ENCODE measurements at places on chromosomes 5 and 9.

- no peak for DNase-seq
These were observed 262.9 kb upstream of the PTPRD start for GRCh38 chr9:10875752-10876151.

DNA sequence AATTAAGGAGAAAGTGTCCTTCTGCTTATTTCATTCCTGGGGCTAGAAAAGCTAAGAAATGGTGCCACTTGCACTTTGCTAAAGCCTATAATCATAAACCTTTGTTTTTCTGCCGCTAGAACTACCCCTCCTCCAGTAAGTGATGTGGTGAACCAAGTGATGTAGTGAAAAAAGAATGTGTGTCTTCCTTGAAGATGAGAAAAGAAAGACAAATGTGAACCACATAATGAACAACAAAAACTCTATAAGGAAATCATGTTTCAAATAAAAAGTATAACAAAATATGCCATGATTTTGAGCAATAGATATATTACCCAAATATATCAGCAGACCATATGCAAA is 179.0 kb upstream of the SGCD start:
- DNase-seq, result no peak

DNA sequence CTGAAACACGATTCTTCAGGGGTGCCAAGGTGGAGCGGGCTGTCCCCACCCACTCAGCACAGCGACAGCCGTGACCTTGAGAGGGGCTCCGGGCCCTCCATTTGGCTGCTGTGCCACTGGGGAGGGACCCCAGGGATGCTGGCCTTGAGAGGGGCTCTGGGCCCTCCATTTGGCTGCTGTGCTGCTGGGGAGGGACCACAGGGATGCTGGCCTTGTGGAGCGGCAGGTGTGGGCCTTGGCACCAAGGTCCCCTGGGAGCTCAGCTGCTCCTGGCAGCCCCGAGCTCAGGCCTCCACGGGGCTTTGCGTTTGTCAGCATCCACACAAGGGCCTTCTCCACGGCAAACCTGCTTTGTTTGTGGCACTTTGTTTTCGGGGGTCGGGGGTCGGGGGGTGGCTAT is 137.6 kb upstream of the LPCAT1 start:
- DNase-seq, result no peak

DNA sequence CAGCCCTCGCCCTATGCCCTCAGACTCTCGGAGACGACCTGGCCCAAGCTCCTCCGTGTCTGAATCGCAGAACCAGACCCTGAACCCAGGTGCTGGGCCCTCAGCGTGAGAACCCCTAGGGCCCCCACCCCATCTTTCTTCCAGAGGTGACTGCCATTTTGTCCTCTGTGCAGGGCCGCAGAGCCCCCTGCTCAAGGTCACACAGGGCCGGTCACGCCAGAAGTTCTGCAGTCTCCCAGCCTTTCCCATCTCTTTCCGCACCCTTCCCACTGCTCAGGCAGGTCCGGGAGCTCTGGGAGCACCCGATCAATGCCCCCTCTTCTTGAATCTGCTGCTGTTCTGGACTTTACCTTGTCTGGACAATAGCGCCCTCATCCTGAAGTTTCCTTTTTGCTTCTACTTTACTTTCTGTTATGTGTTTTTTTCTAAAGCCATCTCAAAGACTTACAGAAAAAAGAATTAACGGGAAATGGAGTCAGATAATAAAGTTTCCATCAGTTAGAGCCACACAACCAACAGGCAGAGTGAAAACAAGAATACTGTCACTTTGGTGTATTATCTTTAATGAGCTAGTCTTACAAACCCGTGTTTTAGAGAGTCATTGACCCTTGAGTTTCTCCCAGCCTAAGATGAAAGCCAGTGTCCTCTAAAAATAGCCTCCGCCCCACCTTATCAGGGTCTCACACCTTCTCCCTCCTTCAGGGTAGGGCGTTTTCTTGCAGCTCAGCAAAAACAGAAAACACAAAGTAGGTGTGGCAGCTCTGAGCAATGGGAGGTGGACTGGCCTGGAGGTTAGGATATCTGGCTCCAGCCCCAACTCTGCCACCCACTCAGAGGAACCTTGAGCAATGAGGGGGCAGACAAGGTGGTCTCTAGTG is 1.8 kb downstream of the TMOD1 start:
- DNase-seq, result no peak

DNA sequence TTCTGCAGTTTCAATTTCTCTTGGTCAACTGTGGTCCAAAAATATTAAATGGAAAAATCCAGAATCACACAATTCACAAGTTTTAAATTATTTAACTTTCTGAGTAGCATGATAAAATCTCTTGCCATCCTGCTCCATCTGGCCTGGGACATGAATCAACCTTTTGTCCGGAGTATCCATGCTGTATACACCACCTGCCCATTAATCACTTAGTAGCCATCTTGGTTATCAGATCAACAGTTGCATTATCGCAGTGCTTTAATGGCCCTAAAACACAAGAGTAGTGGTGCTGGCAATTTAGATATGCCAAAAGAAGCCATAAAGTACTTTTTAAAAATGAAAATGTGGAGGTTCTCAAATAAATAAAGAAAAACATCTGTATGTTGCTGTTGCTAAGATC is 25.3 kb downstream of the EFCAB9 start:
- no peak for DNase-seq

DNA sequence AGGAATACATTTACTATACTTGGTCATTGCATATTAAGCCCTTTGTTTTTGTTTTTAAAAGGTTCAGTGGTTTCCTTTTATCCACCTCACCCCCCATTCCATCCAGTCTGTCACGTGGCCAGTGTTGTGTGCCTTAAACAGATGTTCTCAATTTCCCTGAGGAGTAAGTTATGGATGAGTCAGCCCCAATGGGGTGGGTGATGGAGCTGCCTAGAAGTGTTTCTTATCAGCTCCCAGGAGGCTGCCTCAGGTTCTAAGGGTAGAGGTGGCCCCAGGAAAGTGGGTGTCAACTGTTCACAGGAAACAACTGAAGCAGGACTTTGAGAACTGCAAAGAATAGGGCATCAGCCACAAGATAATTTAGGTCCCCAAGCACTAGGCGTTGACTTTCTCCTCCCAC is 41.1 kb downstream of the ACTBL2 start:
- no peak for DNase-seq

- no peak for DNase-seq
These were observed 87.2 kb upstream of the NEURL1B start for GRCh38 chr5:172553903-172554302.

DNA sequence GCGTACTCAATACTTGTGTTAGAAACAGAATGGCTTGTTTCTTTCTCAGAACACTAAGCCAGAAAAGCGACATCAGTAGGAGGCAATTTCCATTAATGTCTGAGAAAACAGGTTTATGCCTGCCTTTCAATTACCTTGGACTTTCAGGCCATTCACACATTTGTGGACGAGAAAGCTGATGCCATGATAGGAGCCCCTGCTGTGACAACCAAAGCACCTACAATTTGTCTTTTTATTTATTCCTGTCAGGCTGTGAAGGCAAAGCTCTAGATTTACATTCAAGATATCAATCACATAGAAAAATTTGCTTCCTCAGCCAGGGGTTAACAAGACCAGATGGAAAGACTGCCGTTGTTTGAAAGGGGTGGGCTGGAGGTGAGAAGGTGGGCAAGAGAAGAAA is 76.2 kb downstream of the C7 start:
- peak; percentile 63 for DNase-seq

- DNase-seq, result no peak
These were observed 170.7 kb upstream of the ZNF618 start for GRCh38 chr9:113705306-113705927.
